ENCODE measurements at places on chromosomes 1 and 21.

- DNase-seq = no peak
Observed at GRCh38 chr21:21690068-21690665, 692.0 kb downstream of the NCAM2 start.

DNA sequence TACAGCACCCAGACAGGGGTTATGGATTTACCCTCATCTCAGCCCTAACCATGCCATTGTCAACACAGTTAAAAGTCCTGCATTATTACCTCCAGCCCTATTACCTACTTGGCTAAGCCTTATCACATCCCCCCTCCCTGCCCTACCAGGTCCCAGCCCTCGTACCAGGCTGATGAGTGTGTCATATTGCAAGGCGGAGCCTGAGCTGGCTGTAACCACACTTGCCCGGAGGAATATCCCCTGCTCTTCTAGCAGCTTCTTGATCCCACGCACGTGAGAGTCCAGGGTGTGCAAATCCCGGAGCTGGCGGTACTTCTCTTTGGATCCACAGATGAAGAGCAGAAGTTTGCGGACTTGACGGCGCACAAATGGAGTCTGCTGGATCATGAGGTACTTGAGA lies 87.4 kb downstream of the UBR4 start:
- DNase-seq = no peak

DNA sequence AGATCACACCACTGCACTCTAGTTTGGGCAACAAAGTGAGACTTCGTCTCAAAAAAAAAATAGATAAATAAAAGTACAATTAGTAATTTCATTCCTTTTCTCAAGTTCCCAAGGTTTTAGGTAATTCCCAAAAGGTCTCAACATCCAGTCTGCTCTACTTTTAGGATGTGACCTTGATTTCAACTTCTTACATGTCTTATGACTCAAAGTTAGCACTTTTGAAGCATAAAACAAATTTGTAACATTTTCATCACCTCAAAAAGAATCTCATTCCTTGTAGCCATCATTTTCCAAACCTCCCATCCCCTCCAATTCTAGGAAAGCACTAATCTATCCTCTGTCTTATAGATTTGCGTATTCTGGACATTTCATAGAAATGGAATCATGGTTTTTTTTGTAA lies 32.2 kb downstream of the SNX27 start:
- no peak for DNase-seq

DNA sequence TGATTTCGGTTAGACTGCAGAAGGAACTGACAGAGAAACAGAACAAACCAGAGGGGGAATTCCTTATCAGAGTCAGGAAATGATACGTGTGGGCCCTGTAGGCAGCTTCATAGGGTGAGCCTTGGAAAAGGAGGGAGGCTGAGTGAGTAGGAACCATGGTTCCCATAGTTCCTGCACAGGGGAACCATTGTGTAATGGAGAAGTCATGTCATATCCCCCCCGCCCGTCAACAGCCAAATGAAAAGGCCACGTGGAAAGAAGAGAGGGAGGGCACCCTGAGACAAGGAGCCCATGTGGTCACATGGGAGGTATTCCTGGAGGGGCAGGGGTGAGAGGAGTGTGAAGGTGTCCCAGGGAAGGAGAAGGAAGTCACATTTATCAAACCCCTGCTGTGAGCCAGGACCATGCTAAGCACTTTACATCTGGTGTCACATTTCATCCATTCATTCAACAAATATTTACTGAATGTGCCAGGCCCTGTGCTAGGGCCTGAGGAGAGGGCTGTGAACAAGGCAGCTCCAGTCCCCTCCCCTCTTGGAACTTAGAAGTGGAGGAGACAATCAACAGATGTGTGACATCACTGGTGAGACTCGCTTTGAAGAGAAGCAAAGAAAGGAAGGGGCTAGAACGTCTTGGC lies 15.7 kb upstream of the FGR start:
- DNase-seq = no peak

GRCh38 chr1:50179639-50180038 lies 70.9 kb downstream of the ELAVL4 start:
- no peak for DNase-seq

DNA sequence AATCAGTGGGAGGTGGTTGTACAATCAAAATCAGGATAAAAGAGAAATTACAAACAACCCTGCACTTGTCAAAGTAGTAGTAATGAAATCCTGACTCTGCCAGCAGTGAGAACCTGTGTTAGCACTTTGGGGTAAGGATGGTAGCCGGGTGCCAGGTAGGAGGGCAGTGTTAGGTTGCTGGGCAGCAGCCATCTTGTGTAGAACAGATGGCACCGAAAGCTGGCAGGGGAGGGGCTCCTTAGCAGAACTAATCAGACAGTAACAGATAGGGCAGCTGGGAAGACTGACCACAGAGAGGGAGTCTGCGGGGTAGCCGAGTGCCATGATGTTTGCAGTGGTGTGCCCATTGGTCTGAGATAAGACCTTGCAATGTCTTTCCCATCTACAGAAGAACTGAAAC lies 137.3 kb downstream of the SDCCAG8 start:
- DNase-seq = no peak

GRCh38 chr21:46304955-46305354 lies 18.7 kb downstream of the C21orf58 start:
- no peak for DNase-seq

DNA sequence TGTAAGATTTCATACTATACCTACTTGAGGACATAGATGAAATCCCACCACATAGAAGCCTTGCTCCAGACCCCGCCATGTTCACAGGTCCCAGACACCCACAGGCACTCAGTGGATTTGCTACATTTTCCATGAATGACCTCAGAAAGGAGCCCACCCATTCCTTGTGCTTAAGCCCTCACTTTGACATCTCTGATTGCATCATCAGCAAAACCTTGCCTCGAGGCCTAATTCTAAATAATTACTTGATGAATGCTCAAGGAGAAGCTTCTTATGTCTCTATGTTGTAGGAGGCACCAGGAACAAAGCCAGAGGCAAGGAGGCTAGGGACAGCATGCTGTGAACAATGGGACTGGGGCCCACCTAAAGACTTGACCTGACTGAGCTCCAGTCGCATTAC lies 12.1 kb downstream of the OVGP1 start:
- DNase-seq = no peak

DNA sequence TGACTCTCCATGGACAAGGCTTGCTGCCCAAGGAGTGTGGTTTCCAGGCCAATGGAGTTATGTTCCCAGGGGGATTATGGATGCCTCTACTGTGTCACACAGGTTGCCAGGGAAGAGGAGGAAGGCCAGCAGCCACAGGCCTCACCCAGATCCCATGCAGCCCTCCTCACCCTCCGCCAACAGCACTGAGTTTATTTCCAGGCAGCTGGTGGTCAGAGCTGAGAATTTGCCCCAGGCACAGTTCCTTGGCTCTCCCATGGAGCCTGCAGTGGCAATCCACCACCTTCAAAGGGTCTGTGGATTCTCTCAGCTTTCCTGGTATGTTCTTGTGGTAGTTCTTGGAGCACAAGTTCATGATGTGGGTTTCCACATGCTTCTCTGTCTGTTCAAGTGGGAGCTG lies 79.2 kb downstream of the NTNG1 start:
- DNase-seq = no peak

- no peak for DNase-seq
Observed at GRCh38 chr1:108785264-108785663, 38.8 kb downstream of the STXBP3 start.

- DNase-seq = no peak
Observed at GRCh38 chr1:30460661-30461060, 262.7 kb downstream of the MATN1 start.

DNA sequence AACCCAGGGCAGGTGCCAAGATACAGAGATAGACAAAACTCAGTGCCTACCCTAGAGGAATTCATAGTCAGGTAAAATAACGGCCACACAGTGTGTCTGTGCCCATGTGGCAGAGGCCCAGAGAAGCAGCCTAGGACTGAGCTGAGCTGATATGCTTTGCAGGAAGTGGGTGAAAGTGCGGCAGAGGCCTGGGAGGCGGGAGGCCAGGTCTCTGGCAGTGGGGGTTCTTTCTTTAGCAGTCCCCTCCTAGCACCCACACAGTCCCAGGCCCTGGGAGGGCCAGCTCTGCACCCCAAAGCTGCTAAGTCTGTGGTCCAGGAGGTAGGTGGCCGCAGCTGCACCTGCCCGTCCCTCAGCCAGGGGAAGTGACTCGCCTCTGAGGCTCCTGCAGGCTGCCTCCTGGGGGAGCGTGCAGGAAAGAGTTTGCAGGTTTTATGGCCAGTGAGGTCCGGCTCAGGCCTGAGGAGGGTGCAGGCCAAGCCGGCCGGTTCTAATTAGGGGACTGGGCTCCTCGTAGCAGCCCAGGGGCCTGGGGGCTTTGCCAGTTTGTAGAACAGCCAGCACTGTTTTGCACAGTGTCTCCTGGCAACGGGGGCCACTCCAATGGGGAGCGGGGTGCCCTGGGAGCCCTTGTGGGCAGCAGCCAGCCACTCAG lies 107.9 kb downstream of the SPSB1 start:
- no peak for DNase-seq

GRCh38 chr1:177794376-177794991 lies 175.4 kb downstream of the SEC16B start:
- DNase-seq = no peak

GRCh38 chr1:205585169-205585834 lies 46.5 kb downstream of the ELK4 start:
- DNase-seq = no peak

DNA sequence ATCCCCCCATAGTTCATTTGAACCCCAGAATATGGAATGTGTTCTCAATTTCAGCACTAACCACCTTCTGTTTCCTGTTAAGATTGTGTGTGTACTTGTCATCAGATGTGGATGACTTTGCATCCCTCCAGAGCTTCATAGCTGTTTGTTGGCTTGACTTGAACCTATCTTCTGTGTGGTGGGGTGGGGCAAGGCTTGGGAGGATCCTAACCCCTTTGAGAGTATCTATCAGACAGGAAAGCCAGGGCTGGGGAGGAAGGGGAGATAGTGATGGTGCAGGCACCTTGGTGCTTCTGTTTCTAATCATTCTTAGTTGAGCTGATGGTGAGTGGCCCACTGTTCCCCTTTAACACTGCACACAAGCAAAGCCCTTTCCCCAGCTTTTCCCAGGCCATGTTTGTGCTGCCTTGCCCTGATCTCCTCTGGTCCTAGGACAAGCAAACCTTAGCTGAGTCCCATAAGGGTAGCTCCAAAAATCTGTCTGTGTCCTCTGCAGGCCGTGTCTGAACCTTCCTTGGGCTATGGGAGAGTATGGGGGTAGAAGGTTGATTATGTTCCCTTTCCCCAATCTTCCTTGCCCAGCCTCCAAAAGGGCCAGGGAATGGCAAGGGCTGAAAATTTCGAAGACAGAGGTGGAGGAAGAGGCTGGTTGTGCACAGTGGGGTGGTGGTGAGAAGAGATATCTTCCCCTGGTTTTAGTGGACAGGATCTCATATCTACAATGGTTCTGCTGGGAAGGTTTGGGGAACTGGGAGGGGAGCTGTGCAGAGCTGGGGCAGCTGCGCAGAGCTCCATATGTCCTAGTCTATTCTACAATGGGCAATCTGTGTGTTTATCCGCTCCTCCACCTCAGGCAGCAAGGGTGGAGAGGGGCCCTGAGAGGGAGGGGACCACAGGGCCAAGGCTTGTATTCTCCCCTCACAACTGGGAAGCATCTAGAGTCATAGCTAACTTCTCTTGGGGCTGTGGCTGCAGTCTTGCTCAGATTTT lies 1.4 kb downstream of the NHLH1 start:
- DNase-seq = no peak

DNA sequence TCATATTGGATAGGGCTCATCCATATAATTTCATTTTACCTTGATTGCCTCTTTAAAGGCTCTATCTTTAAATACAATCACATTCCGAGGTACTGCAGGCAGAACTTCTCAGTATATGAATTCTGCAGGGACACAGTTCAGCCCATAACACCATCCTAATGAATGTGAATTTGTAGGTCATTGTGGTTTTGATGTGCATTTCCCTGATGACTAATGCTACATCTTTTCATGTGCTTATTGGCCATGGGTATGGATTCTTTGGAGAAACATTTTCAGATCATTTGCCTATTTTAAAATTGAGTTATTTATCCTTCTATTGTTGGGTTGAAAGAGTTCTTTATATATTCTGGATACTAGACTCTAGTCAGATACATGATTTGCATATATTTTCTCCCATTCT lies 9.6 kb upstream of the RPS6KC1 start:
- no peak for DNase-seq

DNA sequence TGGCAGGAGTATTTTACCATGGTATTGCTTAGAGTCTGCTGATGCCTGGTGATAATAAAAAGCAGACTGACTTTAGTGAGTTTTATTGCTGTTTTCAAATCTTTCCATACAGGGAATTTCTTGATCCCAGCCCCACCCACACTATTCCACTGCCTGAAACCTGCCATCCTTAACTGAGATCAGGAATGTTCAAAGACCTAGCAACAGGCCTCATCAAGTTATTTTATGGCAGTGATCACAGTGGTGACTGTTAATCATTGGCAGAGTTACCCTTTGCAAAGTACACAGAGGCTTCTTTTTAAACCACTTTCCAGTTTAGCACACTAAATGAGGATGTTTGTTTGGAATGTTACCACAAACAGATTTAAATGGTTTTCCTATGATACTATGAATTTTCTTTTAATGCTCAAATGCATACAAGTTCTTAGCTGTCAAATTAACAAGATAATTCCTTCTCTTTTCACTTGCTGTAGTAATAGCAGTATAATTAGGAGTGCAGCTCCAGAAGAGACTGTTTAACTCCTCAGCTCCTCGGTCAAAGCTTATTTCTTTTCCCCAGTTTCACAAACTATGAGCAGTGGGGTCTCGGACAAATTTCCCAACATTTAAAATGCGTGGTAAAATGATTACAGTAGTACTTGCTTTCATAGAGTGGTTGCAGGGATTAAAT lies 69.9 kb upstream of the USP25 start:
- no peak for DNase-seq

DNA sequence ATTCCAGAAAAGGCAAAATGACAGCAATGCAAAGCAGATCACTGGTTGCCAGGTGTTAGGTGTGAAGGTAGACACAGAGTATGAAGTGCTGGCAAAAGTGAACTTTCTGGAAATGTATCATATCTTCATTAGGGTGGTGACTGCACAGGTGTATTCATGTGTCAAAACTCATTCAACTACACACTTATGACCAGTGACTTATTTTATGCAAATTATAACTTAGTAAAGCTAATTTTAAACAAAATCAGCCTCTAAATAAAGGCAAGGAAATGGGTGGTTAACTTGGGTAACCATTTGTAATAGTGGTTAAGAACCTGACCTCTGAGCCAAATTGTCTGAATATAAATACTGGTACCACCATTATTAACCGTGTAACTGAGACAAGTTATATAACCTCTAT lies 7.4 kb downstream of the COP1 start:
- DNase-seq = no peak

DNA sequence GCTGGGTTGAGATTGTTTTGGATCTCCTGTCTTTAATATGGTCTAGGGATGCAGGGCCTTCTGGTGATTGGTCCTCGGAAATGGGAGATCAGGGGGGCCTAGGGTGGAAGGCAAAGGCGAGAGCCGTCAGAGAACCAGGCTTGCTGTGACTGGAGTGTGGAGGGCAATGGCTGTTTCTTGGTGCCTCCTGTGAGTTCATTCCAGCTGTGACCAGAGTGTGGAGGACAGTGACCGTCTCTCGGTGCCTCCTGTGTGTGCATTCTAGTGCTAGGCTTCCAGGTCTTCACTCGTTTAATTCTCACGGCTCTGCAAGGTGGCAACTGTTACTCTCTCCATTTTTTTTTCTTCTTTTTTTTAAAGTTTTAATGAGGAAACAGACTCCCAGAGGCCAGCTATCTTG lies 14.1 kb downstream of the LDLRAP1 start:
- no peak for DNase-seq

Measured in stimulated activated CD4-positive, alpha-beta T cell treated with anti-CD3 and anti-CD28 coated beads, Interleukin-15, amount 100 ng/mL, for 1 hour (primary cell).